ENCODE measurements at places on chromosomes 5 and 9. TPM values are rescaled to one million over a fixed set of nuclear protein-coding genes. Genes with fewer than 3 reads are reported as not detected.

The NTRK2 gene
- 5.6 TPM for total RNA-seq

The SLC12A7 gene
- total RNA-seq = 212 TPM

The IL13 gene
- total RNA-seq = 17.3 TPM

The SNCB gene
- total RNA-seq = 0.31 TPM

The CDKN2A gene
- total RNA-seq = 20.4 TPM

The TRIO gene
- 249 TPM for total RNA-seq

The EGFLAM gene
- 12.0 TPM for total RNA-seq

The KCNN2 gene
- 9.7 TPM for total RNA-seq

The SPAAR gene
- total RNA-seq = 69.8 TPM

The GLDC gene
- 12.3 TPM for total RNA-seq

The UBQLN1 gene
- total RNA-seq = 147 TPM

GRCh38 chr5:148206620-148207019 lies 3.8 kb downstream of the SPINK6 start:
- no peak for DNase-seq

GRCh38 chr9:13744261-13744901 lies 464.9 kb upstream of the MPDZ start:
- DNase-seq = no peak

DNA sequence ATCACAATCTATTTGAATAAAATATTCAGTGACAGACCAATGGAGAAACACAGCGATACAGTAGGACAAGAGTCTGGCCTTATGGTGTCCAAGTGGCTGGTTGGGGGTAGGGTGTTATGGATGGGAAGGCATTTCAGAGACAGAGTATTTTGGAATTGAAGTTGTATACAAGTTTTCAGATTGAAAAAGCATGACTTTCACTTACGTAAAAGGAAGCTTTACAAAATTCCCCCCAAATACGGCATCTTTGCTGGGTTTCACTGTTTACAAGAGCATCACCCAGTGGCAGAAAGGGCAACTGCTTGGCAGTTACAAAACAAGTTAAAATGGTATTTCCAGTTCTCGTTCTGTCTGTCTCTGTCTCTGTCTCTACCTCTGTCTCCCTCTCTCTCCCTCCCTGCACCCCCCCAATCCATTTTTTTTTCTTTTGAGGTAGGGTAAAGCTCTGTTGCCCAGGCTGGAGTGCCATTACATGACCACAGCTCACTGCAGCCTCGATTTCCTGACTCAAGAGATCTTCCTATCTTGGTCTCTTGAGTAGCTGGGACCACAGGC lies 86.2 kb downstream of the PTPN3 start:
- DNase-seq = peak; percentile 43

DNA sequence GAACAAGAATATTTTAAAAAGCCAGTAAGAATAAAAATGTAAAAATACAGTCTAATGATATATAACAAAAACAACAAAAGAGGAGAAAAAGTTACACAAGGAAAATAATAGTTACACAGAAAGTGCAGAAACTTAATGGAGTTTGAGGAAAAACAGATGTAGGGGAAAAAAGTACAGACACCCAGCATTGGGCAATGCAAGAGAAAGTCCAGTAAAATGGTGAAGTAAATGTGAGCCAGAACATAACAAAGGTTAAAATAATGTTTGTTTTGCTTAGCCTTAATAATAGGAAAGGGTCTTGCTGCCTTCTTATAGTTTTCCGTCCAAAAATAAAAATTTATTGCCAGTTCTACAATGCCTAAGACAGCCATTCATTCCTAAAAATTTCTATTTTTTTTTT lies 364.2 kb downstream of the NNT start:
- no peak for DNase-seq

DNA sequence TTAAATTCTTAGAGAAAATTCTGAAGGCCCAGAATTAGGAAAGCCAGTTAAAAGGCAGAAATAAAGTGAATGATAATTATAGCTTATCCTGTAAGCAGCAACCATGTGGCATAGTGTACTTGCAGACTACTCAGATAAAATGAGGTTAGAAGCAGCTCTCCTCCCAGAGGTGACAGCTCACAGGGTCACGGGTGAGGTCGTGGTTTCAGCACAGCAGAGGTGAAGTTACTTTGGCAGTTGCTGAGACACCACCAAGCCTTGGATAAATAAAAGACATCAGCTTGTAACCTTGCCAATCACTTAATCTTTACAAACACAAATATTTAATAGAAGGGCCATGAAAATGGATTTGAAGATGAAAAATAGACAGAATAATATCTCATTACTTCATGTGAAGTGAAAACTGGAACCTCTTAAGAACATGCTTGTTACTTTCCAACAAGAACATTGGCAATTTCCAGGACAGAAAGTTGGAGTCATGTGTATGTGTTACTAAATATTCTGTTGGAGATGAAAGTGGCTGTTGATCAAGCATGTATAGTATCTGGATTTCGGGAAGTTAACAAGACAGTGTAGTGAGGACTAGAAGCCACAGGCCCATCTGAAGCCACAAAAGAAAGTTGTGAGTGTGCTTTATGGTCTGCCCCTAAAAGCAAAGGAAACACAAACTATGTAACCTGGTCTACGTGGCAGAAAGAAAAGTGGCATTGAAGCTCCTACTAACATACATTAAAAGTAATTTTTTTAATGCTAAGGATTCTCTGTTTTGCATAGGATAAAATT lies 134.4 kb downstream of the ERCC6L2 start:
- DNase-seq = no peak

DNA sequence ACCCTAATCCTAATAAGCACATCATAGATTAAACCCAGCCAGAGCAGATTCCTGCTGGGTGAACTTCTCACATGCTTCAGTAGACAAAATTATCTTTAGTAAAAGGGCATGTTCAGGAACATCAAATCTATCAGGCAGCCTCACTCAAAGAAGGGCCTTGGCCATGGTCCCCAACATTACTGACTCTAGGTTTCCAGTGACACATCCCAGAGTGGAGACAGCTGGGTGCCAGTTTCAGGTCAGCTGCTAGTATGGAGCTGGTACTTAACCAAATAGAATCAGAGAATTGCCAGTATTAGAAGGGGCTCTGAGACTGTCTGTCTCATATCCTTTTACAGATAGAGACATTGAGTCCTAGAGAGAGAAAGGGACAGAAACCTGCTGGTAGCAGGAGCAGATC lies 44.1 kb upstream of the GALNT10 start:
- DNase-seq = no peak

GRCh38 chr5:166117072-166118066 lies 2174.1 kb upstream of the WWC1 start:
- no peak for DNase-seq

GRCh38 chr5:56838409-56839039 lies 23.2 kb downstream of the MAP3K1 start:
- DNase-seq = no peak

DNA sequence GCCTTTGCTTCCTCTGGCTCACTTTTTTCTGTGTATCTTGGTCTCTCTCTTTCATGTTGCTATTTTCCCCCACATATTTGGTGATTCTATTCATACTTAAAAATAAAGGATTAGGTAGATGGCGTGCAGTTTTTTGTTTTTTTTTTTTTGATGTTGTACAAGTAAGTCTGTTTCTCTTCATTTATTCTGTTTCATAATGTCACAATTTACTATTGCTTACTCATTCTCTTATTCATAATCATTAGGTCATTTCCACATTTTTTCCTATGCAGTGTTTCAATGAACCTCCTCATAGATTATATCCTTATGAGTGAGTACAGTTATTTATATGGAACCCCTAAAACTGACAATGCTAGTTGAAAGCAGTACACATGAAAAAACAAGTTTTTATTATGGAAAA lies 136.3 kb downstream of the APBA1 start:
- no peak for DNase-seq

GRCh38 chr9:78962156-78962555 lies 609.6 kb upstream of the TLE4 start:
- DNase-seq = no peak

GRCh38 chr9:125637241-125637640 lies 69.8 kb downstream of the MAPKAP1 start:
- no peak for DNase-seq

DNA sequence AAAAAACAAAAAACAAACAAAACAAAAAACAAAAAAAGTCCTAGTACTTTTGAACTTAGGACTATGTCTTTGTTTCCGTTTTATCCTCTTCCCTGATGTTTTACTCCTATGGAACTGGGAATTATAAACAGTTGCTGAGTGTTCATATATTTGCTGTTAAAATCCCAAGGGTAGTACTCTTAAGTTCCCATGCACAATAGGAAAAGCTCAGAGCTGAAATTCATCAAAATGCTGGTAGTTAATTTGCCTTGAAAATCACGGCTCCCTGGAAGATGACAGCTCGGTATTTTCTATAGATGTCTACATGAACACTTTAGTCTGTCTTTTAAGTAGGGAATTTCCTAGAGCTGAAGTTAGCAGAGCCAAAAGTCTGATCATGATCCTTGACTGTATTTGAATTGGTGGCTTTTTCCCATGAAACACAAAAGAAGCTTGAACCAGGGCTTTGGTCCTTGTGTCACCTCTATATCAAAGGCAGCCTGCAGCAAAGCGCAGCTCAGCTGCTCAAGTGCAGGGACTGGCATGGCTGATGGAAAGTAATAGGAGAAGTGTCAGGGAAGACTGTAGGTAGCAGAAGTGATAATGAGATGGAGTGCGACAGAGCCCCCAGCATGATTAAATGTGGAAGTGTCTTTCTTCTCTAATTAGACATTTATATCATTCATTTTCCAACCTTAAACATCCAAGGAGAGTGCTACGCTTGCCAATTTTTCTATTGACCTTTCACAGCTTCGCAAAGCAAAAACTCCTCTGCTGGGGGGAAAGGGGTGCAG lies 310.9 kb downstream of the TRIM36 start:
- DNase-seq = no peak

GRCh38 chr5:137218896-137219295 lies 280.2 kb downstream of the SPOCK1 start:
- no peak for DNase-seq

GRCh38 chr5:106408570-106408969 lies 1262.2 kb downstream of the EFNA5 start:
- DNase-seq = no peak

- DNase-seq = no peak
These were observed 120.7 kb upstream of the SLIT3 start for GRCh38 chr5:169421677-169422076.

- DNase-seq = no peak
These were observed 13.2 kb upstream of the KIF12 start for GRCh38 chr9:114112325-114112724.

Measured in testis (tissue), 5 donors.